IPS DF 19.7 (cell line): ENCODE measurements at places on chromosomes 1 and 21.

DNA sequence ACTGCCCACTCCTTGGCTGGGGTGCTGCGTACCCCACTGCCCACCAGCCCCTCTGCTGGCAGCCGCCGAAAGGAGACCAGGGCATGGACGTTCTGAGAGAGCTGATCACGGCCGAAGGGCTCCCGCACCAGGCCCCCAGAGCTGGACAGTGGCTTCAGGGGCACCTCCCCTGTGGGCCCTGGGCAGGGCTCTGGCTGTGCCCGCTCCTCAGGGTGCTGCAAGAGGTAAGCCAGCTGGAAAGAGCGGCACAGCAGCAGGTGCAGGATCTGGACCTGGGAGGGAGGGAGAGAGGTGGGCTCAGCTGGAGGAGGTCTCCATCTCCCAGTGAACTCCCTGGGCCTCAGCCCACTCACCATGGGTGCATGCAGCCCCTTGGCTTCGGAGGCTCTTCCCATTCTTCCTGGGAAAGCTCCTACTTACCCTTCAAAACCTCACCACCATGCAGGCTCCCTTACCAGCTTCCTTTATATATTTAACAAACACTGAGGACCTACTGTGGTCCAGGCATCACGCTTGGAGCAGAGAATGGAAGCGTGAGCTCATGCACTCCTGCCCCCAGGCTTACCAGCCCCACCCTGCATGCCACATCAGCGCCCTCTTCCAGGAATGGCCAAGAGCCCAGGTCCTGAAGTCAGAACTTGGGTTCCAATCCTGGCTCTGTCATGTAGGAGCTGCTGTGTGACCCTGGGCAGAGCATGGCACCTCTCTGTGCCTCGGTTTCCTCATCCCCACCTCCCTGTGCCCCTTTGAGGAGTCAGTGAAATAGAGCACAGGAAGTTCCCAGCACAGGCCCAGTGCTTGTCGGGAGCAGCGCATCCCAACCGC is 6.8 kb upstream of the KIF17 start:
- DNase-seq = no peak

- no peak for DNase-seq
Observed at GRCh38 chr1:171366816-171367215, 52.8 kb downstream of the FMO4 start.

- DNase-seq = no peak
Observed at GRCh38 chr1:219271818-219272535, 98.3 kb downstream of the LYPLAL1 start.

DNA sequence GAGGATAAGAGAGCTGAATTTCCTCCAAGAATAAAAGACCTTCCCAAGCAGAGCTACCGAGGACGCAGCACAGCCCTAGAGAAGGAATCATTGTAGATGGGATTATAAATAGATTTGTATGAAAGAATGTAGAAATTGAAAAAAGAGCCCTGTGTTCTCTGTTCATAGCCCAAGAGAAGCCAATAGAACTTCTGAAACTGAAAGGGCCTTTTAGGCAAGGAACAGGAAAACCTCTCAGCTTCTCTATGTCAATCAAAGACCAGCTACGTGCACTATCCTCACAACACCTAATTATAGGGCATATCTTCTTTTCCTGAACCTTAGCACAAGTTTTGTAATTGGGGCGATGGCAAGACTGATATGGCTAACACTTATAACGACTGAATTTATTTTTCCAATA is 192.4 kb upstream of the RNPC3 start:
- DNase-seq = no peak

DNA sequence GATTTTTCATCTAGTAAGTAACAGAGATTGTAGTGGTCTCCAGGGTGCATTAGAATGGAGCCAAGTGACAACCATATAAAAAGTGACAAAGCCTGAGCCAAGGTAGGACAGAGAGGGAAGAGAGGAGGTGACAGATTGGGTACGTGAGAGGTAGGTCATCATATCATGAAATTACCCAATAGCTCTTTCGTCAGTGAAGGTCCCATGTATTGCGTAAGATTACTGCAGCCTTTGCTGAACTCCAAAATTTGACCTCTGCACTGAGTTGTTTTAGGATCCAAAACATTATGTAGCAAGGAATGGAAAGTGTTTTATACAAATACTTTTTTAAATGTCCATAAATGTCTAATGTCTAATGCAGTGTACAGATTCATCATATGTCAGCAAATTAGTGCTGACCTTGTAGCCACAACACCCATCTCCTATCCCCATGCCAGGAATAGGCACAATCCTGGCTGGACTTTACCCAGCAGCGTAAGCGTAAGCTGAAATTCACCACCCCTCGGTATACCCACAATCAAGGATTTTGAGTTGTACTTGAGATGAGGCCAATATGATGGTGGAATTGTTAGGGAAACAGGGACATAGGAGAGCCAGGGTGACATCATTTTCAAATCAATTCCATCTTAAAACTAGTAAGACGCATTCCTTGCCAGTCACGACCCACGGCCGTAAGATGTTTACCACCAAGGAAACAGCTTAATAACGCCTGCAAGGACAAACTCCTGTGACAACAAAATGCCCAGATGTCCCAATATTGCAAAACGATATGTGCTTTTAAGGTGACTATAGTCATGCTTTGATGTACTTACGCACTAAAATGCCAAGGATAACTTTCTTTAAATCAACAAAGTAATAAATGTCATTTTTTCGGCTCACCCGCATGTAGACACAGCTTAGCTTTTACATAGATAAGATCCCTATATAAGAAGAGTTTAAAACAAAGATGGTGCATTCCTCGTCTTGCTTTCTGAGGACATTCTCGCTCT is 38.1 kb upstream of the GREM2 start:
- no peak for DNase-seq

GRCh38 chr1:30787266-30787665 is 29.7 kb upstream of the LAPTM5 start:
- no peak for DNase-seq
